Activated T-helper 2 cell treated with anti-CD3 and anti-CD28 coated beads, Interferon-gamma antibody, Interleukin-2, Interleukin-4, amounts not matched to agents 10 μg/mL and 5 μg/mL and 100 μg/mL, durations not matched to agents 14 hours and 24 hours and 36 hours (primary cell): ENCODE measurements at places on chromosomes 16 and 17.

GRCh38 chr16:76201385-76201784, 75.8 kb upstream of the CNTNAP4 start:
- no peak for DNase-seq

GRCh38 chr17:58084317-58084981, 1.2 kb downstream of the DYNLL2 start:
- DNase-seq, result peak; percentile 25

GRCh38 chr17:53626286-53626685, 196.4 kb upstream of the KIF2B start:
- DNase-seq, result no peak

DNA sequence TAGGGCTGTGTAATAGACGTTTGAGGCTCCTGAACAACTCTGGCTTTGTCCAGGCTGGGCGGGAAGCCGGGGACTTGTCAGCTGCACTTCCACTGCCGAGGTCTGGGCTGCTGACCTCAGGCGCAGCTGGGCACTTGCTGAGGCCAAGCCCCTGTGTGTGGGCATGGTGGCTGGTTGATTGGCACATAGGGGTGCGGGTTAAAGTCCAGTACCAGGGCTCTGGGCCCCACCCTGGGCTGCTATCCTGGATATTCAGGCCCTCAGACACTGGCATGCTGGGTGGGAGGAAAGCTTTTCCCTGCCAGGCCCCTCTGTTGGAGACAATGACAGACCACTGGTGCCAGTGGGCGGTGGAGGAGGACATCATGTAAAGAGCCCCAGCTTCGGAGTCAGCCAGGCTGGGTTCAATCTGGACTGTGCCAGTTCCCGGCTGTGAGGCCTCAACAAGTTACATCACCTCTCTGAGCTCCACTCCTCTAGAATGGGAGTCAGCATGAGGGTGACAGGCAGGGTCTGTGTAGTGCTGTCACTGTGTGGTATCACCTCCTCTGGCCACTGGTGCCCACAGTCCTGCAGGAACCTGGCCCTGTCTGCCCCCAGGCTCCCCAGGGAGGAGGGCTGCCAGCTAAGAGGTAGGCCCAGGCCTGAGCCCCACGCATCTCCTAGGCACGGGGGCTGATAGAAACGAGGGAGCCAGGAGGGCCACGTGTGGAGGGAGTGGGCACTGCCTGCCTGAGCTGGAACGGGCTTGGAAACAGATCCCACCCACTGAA, 42.5 kb downstream of the PSME3IP1 start:
- no peak for DNase-seq

DNA sequence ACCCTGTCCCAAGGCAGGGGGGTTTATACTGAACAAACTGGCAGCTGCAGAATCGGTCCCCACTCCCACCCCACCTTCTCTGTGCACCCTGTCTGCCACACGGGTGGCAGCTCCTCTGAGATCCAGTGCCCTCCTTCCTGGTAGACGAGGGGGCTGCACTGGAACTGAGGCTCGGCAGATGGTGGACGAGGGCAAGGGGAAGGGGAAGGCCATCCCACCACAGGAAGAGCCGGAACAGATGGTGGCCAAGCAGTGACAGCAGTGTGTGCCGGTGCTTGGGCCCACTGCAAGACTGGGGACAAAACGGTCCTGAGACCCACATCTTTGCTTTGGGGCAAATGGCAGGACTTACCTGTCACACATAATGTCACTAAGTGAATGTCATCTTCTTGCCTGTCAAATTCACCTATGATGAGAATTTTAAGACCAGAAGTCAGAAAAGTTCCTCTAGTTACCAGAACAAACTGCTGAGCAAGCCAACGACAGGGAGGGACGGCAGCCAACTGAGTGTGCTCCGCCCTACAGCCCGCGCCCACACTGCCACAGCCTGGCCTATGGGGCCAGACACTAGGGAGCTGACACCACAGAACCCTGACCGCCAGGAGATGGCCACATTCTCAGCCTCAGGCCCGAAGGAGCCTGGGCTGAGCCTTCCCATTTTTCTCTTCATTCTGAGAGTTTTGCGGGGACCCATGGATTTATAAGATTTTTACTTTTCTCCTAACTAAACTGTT, 14.4 kb downstream of the NTAN1 start:
- no peak for DNase-seq

DNA sequence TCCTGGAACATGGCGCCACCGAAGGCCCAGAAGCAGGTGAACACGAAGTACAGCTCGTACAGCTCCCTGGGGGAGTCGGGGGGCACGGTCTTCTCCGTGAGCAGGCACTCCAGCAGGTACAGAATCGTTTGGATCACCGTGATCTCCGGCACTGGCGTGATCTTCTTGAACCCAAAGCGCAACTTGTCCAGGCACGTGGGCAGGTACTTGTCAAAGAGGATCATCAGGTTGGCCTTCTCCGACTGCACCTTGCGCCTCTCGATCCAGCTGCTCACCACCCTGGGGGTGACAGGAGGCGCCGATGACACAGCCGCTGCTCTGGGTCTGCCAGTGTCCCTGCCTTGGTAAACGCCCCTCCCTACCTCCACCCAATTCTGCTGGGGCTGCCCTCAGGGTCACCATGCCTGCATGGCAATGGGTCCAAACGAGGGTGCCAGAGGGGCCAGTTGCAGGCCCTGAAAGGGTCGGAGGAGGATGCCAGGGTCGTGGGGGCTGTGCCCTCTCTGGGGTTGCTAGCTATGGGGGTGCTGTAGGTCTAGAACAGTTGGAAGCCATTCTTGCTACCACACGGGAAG, 90.9 kb downstream of the DNAH17 start:
- DNase-seq, result no peak

DNA sequence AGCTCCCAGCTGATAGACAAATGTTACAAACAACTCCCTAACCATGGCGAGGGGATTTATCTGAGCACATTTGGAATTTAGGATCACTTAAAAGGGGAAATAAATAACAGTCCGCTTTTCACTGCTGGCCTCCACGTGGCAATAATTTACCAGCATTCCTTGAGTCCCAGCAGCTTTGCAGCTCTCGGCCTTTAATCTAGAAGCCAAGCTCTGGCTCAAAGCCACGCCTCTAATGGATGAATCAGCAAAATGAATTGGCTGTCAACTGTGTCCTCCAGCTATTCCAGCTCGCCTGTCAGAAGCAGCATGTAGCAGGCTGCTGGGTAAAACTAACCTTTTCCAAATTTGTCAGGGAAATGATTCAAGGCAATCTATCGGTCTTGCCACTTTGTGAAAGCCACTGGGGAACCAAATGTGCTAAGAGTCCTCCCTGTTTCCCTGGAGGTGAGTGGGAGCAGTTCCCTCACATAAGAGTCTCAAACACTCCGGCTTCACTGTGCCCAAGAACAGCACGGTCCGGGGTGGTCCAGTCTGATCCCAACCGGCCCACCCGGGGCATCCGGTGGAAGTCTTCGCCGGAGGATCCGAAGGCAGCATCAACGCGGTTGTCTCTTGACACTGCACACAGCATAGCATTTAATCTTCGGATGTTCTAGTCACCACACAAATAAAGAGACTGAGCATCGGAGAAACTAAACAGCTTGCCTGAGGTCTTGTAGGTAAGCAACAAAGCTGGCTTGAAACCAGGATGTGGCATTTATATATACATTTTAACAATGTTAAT, 143.3 kb downstream of the PARN start:
- no peak for DNase-seq
